D341Med (cell line): ENCODE measurements at places on chromosomes 3 and 15.

GRCh38 chr15:70964686-70965085 is 72.1 kb downstream of the LRRC49 start:
- no peak for DNase-seq

DNA sequence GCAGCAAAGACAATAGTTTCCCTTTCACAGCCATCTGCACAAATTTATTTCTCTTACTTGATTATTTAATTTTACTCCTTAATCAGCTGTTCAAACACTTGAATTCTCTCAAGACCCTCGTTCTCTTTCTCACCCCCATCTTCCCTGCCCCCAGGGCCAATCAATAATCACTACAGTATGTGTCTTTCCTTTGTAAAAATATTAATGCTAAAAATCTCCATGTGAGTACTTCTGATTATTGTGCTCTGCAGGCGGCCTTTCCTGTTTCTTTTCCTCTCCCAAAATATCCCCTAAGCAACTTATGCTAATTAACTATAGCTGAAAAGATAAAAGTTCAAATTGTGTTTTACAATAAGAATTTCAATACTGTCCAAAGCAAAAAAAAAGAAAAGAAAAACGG is 617.0 kb upstream of the CBLB start:
- no peak for DNase-seq

DNA sequence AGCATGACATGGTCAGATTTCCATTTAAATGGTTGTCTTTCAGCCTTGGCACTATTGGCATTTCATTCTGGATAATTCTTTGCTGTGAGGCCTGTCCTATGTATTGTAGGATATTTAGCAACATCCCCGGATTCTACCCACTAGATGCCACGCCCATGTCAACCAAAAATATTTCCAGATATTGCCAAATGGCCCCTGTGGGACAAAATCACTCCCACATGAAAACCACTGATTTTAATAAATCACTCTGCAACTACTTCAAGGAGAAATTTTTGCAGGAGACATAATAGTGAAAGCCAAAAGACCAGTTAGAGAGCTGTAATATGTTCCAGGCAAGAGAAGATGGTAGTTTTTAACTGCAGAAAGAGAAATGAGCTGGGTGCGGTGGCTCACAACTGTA is 55.9 kb upstream of the RARB start:
- DNase-seq: no peak

DNA sequence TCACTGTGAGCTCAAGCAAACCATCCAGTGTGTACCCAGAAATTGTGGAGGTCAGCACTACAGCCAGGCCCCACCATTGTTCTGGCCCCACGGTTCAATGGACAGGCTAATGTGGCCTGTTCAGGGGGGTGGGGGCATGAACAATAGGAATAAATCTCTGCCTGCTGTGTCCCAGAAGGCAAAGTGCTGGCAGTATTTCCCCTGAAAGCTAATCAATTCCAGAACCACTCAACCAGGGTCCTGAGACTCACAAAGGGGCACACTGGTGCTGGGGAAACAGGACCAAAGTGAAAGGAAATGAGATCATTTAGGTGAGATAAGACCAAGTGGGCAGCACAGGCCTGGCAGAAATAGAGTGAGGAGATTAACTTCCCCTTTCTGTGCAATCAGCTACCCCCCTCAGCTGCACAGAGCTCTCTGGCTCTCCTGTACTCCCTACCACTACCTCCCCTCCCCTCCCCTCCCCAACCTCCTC is 11.5 kb downstream of the CRYGS start:
- no peak for DNase-seq

- DNase-seq: no peak
Measured at GRCh38 chr3:9837701-9838582, 5.9 kb downstream of the RPUSD3 start.

DNA sequence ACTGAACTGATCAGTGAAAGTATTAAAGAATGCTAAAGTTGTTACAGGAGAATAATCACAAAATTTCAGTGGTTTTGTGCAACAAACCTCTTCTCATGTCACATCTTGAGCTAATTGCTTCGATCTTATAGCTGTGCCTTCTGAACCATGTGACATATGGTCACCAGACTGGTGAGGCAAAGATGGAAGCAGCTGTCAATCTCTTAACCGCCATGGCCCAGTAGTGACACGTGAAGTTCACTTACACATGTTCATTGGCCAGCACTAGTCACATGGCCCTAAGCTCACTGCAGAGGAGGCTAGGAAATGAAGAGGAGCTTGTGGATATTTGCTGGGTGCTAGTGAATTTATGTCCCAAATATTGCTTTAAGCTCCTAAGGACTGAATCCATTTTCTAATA is 32.5 kb downstream of the BOC start:
- DNase-seq: no peak

DNA sequence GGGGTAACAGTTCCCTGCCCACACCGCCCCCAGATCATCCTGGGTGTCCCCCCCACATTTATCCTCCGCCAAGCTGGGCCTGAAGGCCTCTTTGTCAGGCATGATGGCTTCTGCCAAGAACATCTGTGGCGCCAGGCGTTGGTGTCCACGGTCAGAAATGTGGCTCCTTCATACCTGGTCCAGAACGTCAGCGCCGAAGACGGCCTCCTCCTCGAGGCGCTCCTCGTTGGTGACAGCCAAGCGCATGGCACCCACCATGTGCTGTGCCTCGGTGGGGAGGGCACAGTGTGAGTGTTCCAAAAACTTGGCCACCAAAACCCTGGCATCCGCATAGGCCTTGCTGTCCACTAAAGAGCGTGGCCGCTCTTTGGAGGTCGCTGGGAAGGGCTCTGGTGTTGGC is 146.5 kb downstream of the NSMCE3 start:
- no peak for DNase-seq
